ENCODE measurements at places on chromosomes 3 and 15.

GRCh38 chr15:97502038-97502437 is 458.5 kb upstream of the ARRDC4 start:
- DNase-seq = no peak

- no peak for DNase-seq
These were observed 53.3 kb upstream of the LIPC start for GRCh38 chr15:58378241-58379085.

DNA sequence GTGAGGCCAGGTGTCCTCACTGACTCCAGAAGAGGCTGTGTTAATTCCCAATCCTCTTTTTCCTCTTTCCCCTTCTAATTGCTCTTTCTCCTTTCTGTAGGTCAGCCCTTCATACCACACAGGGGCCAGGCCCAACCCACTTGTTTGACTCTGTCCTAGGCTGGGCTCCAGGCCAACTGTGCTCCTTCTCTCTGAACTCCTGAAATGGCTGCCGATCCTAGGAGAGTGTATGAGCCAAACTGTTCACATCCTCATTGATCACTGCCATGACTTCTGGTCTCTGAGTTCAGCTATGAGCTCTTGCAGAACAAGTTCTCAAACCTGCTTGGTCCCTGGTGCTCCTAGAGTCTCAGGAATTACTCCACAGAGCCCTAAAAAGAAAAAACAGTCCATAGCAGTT is 145.1 kb downstream of the VGLL4 start:
- DNase-seq = peak; percentile 10

DNA sequence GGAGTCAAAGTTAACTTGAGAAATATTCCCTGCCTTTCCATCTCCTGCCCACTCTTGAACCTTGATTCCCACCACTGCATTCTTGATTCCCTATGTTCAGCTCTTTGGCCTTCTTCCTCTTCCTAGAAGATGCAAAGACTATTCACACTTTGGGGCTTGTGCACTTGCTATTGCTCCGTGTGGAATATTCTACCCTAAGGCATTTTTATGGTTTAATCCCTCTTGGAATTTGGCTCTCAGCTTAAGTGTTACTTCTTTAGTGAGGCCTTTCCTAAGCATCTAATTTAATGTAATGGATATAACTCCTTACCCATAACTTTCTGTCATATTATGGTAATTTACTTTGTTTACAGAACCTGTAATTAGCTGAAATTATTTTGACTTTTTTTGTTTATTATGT is 318.9 kb upstream of the COL8A1 start:
- no peak for DNase-seq

DNA sequence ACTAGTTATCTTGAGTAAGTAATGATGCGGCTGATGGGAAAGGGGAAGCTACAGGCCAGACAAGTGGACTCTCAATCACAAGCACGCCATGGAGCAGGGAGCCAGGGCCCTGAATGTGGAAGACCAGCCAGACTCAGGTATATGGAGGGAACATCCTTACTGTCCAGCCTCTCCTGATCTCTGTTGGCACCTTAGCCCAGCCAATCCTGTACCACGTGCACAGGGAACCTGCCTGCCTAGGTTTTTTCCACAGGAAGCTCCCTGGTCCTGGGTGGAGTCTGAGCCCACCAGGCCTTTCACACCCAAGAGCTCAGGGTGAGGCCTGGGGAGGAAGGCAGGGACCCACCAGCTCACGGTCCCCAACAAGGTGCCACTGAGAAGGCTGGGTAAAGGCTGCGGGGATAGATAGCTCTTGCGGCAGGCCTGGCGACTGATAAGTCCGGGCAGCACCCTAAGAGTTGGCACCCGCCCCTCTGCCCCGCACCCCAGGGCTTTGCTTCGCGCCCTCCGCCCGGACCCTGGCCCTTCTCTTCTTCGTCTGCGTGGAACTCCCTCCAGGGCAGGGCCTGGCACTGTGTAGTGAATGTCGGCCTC is 933 bp upstream of the APEH start:
- DNase-seq = no peak

- DNase-seq = no peak
These were observed 109.2 kb downstream of the CD47 start for GRCh38 chr3:107981471-107982111.

GRCh38 chr3:82202269-82202668 is 440.8 kb upstream of the GBE1 start:
- no peak for DNase-seq

- no peak for DNase-seq
These were observed 36.5 kb downstream of the KLF15 start for GRCh38 chr3:126320517-126321293.

- no peak for DNase-seq
These were observed 23.9 kb downstream of the DPH6 start for GRCh38 chr15:35522061-35522460.

- no peak for DNase-seq
These were observed 28.6 kb upstream of the RAB7A start for GRCh38 chr3:128697341-128697740.

- no peak for DNase-seq
These were observed 41.9 kb downstream of the LIPC start for GRCh38 chr15:58473724-58474123.

GRCh38 chr15:90184786-90185704 is 16.1 kb upstream of the SEMA4B start:
- peak; percentile 6 for DNase-seq

DNA sequence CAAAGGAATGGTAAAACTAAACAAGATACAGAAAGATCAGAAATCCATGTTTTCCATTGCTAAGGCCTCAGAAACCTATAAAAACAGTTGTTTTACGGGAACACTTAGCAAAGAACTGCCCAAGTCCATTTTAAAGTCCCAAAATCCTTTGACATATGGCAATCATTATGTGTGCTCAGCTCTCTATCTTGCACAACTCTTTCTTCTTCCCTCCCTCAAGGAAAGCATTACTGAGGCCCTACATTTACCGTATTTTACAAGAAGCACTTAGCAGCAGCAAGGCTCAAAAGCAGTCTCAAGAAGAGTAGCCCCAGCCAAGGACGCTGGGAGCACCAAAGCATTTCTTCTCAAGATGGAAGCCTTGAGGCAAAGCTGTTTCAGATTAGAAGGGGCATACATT is 169.6 kb upstream of the LRTM1 start:
- DNase-seq = no peak

All from NCI-H748 treated with DMSO at 0.1 percent for 48 hours (cell line).